Retina (tissue), 1 donor: ENCODE measurements at places on chromosomes 12 and 14.

- DNase-seq: no peak
Observed at GRCh38 chr12:27335364-27336281, 3.0 kb downstream of the BMAL2 start.

DNA sequence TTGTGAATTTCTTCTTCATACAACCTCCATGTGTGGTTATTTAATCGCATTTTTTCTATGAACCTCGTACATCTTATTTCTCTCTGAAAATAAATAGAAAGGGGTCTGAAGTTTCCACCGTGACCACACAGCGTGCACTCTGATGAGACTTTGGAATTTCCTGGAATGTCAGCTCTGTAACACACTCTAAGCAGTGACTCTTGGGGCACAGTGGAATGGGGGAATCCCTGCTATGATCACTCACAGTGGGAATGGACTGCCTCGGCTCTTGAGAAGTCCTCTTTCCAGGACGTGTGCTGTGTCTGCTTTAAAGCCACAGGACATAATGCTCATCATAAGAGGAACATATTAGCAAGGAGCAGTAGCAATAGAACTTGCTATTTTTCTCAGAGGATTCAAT lies 416.2 kb downstream of the EGLN3 start:
- DNase-seq: no peak

GRCh38 chr12:117100251-117100650 lies 1.0 kb upstream of the TESC start:
- DNase-seq: no peak

DNA sequence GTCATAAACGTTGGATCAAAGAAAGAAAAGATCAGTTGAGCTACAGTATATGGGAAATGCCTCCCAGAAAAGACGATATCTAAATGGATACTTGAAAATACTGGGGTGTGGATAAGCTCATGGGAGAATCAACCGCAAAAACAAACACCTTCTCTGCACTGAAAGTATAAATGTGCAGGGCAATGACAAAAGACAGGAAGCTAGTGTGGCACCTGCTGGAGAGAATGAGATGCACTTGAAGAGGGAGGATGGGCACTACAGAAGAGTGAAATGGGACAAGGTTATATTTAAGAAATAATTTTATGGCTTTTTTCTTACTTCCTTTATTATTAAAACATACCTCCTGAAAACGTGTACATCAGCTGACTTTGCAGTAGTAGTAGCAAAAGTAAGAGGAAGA lies 153.7 kb downstream of the PRKD1 start:
- DNase-seq: no peak

GRCh38 chr12:12376646-12377448 lies 20.0 kb downstream of the BORCS5 start:
- peak; percentile 49 for DNase-seq

DNA sequence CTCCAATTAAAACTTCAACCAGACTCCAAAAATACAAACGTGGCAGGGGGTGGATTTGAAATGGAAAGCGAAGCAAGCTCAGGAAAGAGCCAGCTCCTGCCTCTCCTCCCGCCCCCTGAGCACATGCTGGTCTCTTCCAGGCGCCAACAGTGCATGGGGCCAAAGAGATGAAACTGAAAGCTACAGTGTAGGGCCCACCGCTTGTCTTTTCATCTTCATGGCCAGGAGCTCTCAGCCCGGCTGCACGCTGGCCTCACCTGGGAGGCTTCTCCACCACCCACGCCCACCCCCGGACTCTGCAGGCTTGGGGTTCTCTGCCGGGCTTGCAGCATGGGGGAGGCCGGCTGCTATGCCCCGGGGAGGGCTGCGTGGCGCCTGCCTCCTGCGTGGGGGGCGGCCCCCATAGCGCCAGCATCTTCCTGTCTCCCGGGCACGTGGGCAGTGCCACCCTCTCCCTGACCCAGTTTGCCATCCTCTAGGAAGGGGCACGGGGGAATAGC lies 2.0 kb downstream of the RIMBP2 start:
- peak; percentile 51 for DNase-seq

GRCh38 chr14:66104486-66104885 lies 381.7 kb upstream of the CCDC196 start:
- no peak for DNase-seq

DNA sequence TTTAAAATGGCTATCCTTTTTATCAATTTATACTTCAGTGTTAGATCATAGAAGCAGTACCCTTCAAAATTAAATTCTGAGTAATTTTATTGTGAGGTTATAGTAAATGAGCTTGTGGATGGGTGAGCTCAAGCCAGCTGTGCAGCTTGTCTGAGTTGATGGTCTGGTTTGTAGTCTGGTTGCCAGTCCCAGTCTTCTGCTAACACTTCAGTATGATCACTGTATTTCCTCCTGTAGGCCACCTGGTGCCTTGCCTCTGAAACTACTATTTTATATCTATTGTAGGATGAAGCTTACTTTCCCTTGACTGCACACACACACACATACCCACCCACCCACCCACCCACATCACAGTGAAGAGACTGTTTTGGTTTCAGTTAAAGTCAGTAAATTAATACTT lies 496.4 kb downstream of the PCNX1 start:
- no peak for DNase-seq

GRCh38 chr14:100376751-100377171 lies 53.6 kb downstream of the SLC25A47 start:
- no peak for DNase-seq

DNA sequence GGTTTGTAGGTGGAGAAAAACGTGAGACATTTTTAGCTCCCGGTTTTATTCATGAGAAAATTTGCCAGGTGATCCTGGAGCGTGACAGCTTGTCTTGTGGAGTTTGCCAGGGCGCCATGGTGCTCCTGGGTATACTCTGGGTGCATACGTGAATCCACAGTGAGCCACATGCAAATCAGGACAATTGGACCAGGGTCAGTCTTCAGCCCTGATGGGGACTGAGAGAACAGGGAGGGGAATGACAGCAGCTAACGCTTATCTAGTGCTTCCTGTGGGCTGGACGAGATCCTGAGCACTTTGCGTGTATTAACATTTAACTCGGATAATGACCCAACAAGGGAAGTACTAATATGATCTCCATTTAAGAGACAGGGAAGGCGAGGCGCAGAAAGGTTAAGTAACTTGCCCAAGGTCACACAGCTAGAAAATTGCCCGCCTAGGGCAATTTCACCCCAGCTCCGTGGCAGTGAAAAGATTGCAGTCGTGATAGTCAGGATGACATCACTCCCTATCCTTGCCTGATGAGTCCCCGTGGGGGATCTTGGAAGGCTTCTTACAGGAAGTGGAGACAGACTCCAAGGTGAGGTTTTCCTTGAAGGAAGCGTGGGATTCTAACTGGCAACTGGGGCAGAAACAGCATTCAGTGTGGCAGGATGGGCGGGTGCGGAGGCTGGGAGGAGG lies 118.4 kb upstream of the NCOR2 start:
- no peak for DNase-seq

GRCh38 chr12:111673503-111673902 lies 12.3 kb downstream of the BRAP start:
- DNase-seq: no peak

DNA sequence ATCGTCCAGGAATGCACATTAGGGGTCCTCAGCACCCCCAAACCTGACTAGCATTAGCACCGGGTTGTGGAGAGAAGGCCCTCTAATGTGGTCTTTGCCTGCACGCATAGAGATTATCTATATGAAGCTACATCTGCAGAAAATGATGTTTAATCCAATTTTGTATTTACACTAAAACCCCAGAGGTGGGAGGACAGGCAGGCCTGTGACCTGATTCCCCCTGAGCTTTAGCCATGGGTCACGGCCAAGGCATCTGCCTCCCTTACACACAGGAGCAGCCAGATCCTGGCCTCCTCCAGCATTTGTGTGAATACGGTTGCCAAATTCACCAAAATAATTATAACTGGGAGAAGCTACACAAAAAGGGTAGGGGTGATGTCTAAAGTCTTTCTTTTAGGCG lies 7.0 kb downstream of the APOLD1 start:
- no peak for DNase-seq

- no peak for DNase-seq
Observed at GRCh38 chr12:106956048-106956578, 406 bp downstream of the TMEM263 start.

DNA sequence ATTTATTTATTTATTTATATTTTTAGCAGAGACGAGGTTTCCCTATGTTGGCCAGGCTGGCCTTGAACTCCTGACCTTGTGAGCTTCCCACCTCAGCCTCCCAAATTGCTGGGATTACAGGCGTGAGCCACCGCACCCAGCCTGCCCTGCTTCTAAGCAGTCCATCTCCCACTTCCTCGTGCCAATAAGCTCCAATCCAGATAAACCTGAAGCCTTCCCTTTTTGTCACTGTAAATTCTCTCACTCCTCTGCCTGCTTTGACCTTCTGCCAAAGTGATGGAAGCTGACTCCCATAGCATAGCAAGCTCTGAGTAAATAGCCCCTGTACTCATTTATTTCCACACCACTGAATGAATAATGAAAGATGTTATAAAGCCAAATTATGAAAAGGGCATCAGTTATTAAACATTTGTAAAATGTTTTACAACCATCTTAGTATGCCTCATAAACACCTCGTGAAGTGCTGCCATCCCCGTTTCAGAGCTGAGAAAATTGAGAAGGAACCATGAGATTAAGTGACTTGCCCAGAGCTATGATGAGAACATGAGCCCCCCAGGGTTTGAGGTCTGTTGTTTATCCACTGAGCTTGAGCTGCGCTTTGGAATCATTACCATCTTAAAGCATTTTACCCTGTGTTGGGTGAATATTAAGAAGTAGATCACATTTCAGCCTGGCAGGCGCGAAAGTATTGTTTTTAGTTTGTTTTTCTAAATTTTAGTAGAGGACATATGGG lies 30.4 kb downstream of the MANSC1 start:
- DNase-seq: no peak

- DNase-seq: no peak
Observed at GRCh38 chr14:51053157-51053556, 41.7 kb downstream of the TRIM9 start.

DNA sequence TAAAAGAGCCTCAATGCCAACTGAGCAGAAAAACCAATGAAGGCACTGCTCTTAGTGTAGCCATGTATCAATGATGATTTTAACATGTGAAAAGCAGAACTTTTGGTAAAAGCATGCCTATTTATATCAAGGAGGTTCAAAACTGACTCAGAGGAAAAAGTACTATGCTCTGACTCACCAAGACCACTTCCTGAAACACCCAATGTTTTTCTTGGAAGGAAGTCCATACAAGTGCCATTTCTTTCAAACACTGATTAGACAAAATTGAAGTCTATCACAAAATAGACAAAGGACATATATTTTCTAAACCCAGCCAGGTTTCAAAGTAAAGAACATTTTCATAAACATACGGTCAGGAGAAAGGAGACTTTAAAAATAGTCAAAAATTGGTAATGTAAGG lies 88.6 kb downstream of the EPS8 start:
- no peak for DNase-seq

DNA sequence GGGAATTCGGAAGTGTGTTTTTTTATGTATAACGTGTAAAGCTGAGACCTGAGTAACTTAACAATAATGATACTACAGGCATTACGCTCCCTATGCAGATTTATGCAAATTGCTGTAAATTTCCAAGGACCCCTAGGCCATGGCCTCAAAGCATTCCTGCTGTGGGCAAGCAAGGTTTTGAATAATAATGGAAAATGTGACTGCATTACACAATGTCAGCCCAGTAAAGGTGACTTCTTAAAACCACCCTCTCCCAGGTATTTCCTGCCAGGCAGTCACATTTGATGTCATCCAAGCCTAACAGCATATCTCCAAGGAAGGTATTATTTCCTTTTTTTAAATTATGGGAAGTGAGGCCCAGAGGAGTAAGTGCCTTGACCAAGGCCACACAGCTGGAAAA lies 621.0 kb downstream of the BCL11B start:
- DNase-seq: no peak

DNA sequence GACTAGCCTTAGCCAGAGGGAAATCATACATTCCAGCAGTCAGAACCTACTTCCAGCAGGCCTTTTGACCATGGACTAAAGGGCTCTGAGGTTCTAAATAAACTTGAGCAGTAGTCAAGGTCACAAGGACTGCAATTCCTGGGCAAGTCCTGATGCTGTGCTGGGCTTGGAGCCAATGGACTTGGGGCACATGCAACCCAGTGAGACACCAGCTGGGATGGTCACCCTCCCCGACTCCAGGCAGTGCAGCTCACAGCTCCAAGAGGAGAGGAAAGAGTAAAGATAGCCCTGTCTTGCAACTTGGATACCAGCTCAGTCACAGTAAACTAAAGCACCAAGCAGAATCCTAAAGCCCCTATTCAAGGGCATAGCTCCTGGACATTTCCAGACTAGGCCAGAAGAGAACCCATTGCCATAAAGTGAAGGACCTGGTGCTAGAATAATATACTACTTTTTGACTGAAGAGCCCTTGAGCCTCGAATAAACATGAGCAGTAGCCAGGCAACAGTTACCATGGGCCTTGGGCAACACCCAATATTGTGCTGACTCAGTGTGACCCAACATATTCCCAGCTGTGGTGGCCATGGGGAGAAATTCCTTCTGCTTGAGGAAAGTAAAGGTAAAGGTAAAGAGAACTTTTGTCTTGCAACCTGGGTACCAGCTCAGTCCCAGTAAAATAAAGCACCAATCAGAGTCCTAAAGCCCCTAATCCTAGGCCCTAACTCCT lies 226.2 kb upstream of the CLEC14A start:
- no peak for DNase-seq

DNA sequence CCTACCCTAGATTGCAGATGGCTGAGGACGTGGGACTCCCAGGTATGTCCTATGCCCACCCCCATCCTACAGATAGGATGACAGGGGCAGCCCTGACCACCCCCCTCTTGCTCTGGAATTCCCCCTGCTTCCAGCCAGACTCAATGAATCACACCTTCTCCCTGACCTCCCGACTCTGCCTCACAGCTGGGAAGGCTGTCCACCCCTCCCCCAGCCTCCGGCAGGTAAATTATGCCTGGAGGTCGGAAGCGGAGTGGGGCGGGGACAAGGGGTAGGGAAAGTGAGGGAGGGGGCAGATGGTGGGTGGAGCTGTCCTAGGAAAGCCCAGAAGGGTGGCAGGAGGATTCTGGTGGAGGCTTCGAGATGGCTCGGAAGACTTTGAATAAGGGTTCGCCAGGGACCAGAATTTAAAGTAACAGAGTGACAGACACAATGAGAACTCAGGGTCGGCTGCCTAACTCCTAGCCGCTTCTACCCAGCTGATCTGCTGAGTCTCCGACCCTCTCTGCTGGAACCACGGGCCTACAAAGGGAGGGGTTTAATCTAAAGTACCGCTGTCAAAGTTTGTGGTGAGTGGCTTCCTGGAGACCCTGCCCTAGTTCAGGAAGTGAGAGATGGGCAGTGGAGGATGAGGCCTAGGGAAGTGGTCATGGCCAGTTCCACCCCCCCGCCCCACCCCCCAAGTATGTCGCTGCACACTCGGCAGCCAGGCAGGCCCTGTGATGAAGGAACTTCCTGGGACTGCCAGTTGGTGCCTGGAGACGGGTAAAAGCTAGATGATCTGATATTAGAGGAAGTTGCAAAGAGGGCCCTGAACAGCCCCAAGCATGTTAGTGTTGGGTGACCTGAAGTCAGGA lies 4.2 kb downstream of the PLEKHG3 start:
- no peak for DNase-seq

GRCh38 chr12:62438098-62438692 lies 28.4 kb upstream of the MON2 start:
- DNase-seq: peak; percentile 44

- no peak for DNase-seq
Observed at GRCh38 chr14:32683679-32684078, 255.0 kb upstream of the NPAS3 start.

GRCh38 chr12:10220398-10221077 lies 7.9 kb downstream of the GABARAPL1 start:
- no peak for DNase-seq

- peak; percentile 76 for DNase-seq
Observed at GRCh38 chr14:33839193-33840076, 111.4 kb downstream of the EGLN3 start.

- DNase-seq: no peak
Observed at GRCh38 chr12:104177663-104178501, 37.7 kb upstream of the TXNRD1 start.

GRCh38 chr12:50536831-50537537 lies 32.2 kb downstream of the DIP2B start:
- no peak for DNase-seq
